ENCODE measurements at places on chromosomes 1 and 21.

- DNase-seq: peak; percentile 36
Measured at GRCh38 chr1:11078631-11079030, 18.8 kb upstream of the SRM start.

- DNase-seq: no peak
Measured at GRCh38 chr1:117636637-117637425, 31.0 kb downstream of the TENT5C start.

GRCh38 chr1:10662824-10663677 is 133.4 kb downstream of the CASZ1 start:
- no peak for DNase-seq

DNA sequence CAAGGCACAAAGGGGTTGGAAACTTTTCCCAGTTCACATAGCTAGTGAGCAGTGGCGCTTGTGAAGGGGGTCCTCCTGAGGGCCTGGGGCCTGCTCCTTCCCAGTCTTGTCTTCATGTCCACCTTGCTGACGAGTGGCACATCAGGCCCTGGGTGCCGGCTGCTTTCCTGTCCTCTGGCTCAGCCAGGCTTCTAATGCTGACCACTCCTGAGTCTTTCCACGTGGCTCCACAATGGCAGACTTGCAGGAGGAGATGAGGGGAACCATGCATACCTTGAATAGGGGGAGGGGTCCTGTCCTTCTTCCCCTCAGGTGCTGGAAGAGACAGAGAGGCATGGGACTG is 38.7 kb downstream of the MAPKAPK2 start:
- DNase-seq: no peak

DNA sequence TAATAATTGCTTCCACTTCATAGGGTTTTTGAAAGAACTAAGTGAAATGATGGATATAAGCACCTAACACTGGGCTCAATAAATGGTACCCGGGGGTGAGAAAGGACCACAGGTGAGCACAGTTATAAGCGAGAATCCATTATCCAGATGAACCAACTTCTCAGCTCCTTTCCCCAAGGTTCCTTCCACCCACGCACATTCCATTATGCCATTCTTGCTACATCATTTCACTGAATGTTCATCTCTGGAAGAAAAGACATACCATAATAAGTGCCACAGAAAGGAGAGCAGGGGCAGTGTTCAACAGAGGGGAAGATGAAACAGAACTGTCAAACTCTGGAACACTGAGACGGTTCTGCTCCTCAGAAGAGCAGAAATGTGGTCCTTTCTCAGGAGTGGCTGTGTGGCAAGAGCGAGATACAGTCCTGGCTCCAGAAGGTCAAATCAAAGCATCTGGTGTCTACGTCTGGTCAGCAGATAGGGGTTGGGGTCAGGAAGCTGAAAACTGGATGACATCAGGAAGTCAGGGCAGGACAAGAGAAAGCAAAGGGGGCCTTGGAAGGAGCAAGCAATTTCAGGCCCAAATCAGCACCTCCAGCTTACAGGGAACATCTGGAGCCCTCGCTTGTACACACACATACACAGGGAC is 255.4 kb upstream of the TMEM51 start:
- DNase-seq: no peak

GRCh38 chr1:203175827-203176241 is 208 bp upstream of the MYBPH start:
- no peak for DNase-seq

GRCh38 chr1:244713332-244713731 is 60.4 kb downstream of the DESI2 start:
- DNase-seq: no peak

DNA sequence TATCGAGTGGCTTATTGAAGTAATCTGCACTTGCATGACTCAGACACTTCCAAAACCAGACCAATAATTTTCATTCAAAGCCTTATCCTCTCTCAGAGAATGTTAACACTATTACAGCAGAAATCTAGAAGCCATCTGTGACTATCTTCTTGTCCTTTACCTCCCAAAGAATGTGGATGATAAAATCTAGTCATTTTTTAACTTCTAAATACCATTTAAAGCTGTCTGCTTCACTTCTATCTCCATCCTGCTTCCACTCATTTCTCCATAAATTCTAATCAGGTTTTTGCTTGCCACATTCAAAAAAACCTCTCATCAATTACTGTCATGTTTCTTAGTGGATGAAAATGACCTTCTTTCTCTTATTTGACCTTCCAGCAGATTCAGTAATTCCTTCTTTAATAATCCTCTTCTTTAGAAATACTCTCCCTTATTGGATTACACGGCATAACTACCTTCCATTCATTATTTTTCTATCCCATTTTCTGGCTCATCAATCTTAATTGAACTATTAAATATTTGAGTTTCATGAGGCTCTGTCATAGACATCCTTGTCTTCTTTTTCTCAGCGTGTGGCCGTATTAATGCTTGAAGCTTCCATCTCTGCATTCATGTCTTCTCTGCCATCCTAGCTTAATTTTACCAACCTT is 1999.4 kb downstream of the MRPL39 start:
- no peak for DNase-seq

- DNase-seq: no peak
Measured at GRCh38 chr1:9319789-9320519, 27.3 kb downstream of the SPSB1 start.

GRCh38 chr1:85280636-85281035 is 4.2 kb upstream of the BCL10 start:
- DNase-seq: no peak

DNA sequence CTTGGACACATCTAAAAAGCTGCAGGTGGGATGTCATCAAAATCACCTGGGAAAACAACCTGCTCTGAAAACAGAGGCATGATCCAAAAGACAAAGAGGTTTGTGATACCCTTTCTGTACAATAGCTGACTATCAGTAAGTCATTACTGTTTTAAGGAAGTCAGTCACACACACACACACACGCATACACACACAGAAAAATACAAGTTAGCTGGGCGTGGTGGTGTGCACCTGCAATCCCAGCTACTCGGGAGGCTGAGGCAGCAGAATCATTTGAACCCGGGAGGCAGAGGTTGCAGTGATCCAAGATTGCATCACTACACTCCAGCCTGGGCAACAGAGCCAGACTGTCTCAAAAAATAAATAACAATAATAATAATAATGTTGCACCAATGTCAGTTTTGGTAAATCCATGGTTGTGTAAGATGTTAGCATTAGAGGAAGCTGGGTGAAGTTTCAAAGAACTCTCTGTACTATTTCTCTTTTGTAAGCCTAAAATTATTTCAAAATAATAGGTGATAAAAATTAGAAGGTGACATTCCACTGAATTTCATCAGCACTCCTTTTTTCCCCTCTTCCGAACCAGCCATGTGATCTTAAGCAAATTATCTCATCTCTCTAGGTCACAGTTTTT is 9.9 kb upstream of the HLCS start:
- DNase-seq: no peak

DNA sequence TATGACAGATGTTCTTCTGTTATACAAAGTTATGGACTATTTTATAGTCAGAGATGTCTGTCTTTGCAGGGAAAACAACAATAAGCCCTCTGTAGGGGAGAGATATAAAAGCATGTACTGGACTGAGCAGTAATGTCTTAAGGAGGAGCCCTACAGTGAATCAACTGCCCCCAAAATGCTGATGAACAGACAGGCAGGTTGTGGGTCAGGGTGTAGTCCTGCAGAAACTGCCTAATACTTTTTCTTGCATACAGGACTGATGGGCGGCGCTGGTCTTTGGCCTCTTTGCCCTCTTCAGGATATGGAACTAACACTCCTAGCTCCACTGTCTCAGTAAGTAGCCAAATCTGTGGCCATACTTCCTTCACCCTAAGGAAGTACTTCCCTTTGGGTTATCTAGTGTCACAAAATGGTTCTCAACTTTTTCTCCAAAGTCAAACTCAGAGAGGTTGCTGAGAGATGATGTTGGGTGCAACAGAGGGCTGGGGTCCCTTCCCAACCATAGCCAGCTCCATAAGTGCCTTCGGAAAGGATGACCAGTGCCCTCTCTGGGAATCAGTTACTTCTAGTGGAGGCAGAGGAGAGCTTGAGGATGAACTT is 129.8 kb downstream of the PIK3R3 start:
- DNase-seq: no peak

DNA sequence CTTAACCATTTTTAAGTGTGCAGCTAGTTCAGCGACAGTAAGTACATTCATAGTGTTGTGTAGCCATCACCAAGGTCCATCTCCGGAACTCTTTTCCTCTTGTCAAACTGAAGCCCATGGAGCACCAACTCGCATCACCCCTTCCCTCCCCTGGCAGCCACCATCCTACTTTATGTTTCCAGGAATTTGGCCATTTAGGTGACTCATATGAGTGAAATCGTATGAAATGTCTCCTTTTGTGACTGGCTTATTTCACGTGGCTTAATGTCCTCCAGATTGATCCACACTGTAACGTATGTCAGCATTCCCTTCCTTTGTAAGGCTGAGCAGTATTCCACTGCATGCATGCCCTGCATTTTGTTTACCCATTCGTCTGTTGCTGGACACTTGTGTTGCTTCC is 2.5 kb downstream of the COL6A2 start:
- DNase-seq: peak; percentile 45

DNA sequence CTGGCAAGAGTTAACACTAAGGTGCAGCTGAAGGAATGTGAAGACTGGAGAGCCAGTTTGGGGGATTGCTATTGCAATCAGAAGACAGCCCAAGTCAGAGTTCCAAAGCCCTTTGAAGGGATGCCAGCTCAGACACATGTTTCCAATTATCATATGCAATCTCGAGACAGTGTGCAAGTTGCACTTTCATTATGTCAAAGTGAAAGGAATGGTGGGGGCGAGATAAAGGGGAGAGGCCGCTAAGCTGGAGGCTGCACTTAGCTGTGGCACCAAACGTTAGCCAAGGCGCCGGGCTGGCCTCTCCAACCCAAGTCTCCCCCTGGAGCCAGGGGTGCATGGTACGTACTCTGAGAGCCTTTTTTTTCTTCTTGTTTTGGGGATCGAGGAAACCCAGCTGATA is 58.0 kb downstream of the NGF start:
- DNase-seq: peak; percentile 96

DNA sequence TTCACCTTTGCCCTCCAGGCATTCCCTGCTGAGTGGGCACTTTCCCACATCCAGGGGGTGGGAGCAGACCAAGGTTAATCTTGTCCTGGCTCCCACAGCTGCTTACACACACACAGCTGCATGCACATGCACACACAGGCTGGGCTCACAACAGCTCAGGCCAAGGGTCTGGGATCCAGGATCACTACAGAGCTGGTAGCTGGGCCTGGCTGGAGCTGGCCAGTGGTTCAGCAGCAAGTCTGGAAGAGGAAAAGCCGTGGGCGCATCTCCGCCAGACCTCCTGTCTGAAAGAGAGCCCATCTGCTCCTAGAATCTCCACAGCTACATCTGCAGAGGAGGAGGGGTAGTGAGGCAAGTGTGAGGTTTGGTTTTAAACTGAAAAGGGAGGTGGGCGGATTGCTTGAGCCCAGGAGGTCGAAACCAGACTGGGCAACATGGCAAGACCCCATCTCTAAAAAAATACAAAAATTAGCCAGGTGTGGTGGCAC is 3.8 kb downstream of the CDK18 start:
- DNase-seq: no peak

- DNase-seq: no peak
Measured at GRCh38 chr1:200880212-200880611, 7.4 kb downstream of the GPR25 start.

DNA sequence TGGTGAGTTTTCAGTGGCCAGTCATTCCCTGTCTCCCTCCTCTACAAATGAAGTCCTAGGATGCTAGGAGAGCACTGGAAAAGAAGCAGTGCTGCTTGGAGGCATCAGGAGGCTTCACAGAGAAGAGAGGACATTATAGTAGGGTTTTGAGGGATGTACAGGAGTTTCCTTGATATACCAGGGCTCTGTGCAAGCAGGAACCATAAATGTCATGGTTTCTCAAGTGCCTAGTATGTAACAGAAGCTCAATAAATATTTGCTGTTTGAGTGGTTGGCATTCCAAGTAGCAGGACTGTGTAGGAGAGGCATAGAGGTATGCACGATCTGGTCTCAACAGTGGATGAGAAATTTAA is 133.5 kb upstream of the WNT4 start:
- no peak for DNase-seq

Data from foreskin fibroblast (primary cell).